AG08396 (cell line): ENCODE measurements at places on chromosomes 7 and 10.

GRCh38 chr10:110802551-110803238, 69.0 kb upstream of the PDCD4 start:
- peak; percentile 71 for DNase-seq

GRCh38 chr10:28668363-28669226, 8.7 kb upstream of the BAMBI start:
- DNase-seq: no peak

DNA sequence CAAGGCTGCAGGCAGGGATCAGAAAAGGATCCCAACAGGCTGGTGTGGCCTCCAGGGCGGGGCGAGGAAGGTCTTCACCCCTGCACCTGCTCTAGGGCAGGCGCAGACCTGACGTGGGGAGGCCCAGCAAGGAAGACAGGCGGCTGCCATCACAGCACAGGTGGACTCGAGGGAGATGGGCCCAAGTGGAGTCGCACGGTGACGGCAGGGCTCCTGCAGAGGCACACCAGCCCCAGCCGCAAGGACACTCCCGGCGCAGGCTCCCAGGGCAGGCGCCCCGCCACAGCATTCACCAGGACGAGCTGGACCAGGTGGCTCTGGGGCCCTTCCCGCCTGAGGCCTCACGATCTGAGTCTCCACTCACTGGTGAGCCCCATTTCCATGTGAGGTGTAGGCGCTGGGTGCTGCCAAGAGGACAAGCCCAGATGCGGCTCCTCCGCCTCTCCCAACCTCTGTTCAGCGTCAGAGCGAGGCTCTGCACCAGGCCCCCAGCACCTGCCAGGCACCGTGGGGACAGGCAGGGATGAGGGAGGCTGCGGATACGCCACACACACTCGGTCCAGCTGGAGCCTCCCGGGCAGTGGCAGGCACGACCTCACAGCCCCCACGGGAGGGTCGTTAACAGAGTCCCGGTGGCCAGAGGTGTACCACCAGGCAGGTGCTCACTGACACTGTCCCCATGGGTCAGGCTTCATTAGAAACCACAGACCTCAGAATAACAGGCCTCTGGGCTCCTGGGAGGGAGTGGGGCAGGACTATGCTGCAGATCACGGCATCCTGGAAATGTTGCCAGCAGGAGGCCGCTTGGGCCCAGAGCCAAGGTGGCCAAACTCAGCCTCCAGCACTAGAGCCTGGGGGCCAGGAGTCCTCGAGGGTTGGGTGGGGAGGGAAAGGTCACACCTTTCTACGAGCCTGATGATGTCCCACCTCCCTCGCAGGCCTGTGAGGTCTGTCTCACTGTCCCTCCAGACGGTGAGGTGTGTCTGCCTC, 111.6 kb downstream of the MAD1L1 start:
- no peak for DNase-seq

DNA sequence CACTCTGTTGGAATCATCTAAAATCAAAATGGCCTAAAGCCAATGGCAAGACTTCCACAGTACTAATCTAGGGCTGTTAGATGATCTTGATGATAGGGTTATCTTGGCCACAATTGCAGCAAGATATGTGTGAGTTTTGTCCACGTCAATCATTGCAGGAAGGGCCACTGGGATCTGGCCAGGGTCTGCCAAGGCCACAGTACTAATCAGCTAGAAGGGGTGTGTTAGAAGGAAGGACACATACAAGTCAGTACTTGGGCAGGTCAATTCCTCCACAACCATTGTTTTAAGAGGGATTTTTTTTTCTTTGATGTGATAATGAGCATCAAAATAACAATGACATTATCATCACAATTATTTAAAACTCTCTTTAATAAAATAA, 1.6 kb downstream of the LMOD2 start:
- no peak for DNase-seq

- DNase-seq: no peak
These were observed 135.6 kb downstream of the PFKFB3 start for GRCh38 chr10:6338361-6338760.

DNA sequence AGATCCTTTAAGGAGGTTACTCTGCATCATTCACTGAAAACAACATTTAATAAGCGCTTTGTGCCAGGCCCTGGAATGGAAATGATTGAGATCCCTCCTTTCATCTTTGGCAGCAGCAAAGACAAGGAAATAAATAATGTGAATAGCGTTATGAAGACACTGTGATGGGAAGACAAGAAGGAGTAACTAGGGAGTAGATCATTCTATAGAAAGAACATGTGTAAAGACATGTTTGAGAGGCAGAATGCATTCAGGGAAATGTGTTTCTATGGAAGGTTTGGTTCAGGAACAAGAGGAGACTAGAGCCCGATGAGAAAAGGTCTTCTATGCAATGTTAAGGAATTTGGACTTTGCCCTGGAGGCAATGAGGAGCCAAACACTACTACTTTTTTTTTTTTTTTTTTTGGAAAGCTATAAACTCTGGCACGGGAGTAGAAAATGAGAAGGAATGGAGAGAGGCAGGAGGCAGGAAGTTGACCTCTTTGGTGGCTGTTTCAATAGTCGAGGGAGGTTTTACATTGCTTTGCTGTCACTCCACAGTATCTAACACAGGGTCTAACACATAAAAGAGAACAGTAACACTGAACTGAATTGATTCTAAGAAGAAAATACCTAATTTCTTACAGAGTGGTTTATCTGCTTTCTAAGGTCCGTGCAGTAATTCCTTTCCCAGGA, 44.9 kb downstream of the SMURF1 start:
- peak; percentile 21 for DNase-seq

GRCh38 chr10:7572391-7572790, 94.4 kb downstream of the ITIH5 start:
- DNase-seq: no peak

DNA sequence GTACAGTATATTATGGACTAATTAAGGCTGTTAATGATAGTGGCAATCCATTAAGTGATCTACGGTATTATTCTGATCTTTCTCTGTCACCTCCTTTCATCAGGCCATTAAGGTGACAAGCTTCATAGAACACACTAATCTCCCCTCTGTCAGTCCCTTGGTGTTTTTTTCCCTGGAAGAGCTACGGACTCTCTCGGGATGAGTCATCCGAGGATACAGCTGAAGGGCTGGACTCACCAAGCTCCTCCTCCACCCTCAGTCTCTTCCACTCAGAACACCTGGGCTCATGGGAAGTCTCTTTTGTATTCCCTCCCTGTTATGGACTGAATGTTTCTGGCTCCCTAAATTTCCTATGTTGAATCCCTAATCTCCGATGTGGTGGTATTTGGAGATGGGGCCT, 69.8 kb upstream of the PLXNA4 start:
- no peak for DNase-seq

DNA sequence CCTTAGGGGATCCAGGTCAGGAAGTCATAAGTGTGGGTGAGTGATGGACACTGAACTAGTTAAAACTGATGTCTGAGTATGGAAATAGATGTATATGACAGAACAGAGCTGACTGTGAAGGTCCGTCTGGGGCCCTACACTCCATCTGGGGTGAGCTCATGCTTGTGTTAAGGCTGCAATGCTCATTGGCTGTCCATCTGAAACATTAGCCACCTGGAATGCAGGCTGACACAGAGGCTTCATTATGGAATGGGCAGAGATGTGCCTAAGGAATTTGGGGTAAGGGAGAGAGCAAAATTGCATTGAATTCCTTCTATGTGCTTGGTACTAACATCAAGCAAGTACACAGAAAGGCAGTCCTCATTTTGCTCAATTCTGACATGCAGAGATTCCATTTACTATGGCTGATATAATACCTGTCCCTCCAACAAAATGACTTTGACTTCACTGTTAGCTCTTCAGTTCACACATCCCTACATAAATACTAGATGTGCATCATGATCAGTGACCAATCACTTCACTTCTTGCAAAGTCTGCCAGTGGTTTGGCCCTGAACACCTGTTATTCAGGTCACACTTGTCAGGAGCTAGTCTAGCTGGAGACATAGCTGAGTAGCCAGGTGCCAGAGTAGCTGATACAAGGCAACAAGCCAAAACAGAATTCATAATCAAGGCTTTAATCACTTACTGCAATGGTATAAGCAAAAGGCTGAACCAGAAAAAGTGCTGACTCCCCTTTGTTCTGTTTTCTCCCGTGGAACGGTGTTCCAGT, 128.9 kb upstream of the VWC2 start:
- DNase-seq: no peak

- DNase-seq: no peak
These were observed 8.0 kb upstream of the MBL2 start for GRCh38 chr10:52780391-52781155.

GRCh38 chr10:18117276-18117675, 22.9 kb upstream of the CACNB2 start:
- no peak for DNase-seq

DNA sequence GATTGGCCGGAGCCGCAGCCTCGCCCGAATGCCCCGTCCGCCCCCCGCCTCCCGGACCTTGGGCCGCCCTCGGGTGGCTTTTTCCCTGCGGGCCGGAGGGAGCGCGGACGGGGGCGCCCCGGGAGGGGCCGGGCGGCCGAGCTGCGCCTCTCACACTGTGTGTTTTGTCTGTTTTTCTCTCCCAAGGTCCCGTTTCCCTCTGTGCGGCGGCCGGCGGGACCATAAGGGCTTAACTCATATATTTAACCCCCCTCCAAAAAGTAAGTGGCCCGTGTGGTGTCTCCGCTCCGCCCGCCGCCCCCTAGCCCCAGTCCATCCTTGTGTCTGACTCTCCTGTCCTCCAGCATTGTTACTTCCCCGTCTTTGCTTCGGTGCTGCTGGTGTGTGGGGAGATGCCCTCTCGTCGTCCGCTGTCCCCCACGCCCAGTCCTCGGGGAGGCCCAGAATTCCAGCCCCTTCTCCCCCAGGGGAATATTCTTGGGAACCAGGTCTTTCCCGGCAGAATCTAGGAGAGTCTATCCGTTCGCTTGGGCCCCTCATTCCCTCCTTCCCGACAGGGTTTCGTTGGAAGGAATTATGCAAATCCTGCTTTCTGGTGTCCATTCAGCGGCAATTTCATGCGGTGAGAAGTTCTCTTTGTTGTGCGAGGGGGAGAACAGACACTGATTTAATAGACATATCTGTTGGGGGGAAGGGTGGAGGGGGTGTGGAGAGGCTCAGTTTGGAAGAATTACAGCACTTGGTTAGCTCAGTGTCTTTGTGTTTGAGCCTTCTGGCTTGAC, 1.3 kb downstream of the LCOR start:
- DNase-seq: peak; percentile 39

- DNase-seq: no peak
These were observed 18.3 kb downstream of the FAM171A1 start for GRCh38 chr10:15352836-15353235.

GRCh38 chr7:1993776-1994740, 238.7 kb downstream of the MAD1L1 start:
- DNase-seq: no peak

DNA sequence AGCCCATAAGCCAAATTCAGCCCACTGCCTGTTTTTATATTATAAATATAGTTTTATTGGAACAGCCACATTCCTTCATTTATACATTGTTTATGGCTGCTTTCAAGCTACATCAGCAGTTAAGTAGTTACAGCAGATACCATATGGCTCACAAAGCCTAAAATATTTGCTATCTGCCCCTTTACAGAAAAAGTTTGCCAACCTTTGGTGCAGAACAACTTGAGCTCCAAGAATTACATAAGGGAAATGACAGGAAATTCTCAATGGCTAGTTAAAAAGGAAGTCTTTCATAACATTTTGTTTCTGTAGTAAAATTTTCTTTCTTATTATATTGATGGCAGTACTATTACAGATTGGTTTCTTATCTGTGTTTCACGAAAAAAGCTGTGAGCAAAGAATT, 59.3 kb downstream of the COL28A1 start:
- DNase-seq: no peak

DNA sequence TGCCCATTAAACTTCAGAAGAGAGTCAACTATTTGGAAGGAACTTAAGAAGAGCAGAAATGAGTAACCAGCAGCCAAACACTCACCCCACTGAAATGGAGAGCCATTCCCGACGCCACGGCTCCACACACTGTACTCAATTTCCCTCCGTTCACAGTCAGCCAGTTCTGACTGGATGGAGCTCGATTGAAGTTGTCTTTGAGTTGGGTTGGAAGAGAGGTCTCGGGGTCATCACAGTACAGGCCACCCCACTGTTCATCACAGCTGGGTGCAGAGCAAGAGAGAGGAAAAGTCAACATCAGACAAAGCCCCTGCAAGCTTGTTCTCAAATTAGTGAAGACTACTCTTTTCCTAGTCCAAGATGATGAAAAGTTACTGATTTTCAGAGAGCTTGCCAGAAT, 75.9 kb upstream of the SLC26A5 start:
- DNase-seq: no peak

- no peak for DNase-seq
These were observed 75.6 kb upstream of the MGMT start for GRCh38 chr10:129391464-129391863.

DNA sequence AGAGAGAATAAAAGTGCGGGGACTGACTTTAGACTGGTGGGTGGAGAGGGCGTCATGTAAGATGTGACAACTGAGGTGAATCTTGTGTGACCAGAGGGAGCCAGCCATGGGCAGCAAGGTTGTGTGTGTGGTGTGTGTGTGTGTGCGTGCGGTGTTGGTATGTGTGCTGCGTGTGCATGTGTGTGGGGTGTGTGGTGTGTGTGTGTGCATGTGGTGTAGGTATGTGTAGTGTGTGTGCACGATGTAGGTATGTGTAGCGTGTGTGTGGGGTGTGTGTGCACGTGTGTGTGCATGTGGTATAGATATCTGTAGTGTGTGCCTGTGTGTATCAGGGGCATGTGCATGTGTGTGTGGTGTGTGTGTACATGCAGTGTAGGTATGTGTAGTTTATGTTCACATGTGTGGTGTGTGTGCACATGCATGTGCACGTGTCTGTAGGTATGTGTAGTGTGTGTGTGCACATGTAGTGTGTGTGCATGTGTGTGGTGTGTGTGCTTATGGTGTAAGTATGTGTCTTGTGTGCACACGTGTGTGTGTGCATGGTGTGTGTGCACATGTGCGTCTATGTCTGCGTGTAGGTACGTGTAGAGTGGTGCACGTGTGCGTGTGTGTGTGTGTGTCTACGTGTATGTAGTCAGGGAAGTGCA, 312.3 kb upstream of the MKI67 start:
- no peak for DNase-seq

- DNase-seq: peak; percentile 97
These were observed 33.5 kb upstream of the GRID1 start for GRCh38 chr10:86399879-86400704.

GRCh38 chr7:52317921-52318320, 717.5 kb upstream of the POM121L12 start:
- DNase-seq: no peak

DNA sequence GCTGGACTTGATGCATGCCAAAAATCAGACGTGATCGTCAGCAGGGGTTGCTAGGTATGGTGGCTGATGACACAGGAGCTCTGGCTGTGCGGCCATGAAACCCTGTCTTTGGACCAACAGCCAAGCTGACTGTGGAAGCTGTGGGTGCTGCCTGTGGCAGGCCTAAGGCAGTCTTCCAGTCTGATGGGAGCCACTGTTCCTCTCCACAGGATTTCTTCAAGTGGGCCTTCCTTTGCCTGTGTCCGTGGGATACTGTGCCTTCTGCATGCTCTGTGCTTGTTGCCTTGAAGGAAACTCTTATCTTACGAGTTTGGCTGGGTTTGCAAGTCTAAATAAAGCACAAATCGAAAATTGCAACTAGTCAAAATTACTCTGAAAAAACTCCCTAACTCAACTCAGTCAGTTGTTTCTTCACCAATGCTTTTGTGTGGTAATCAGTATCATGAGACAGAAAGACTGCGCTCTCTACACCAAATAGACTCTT, 101.9 kb upstream of the PDLIM1 start:
- DNase-seq: no peak
